ENCODE measurements at places on chromosomes 5 and 9. TPM values are rescaled to one million over a fixed set of nuclear protein-coding genes. Genes with fewer than 3 reads are reported as not detected.

CBY3 gene
- not detected for total RNA-seq

HACD4 gene
- 12.3 TPM for total RNA-seq

LCN15 gene
- not detected for total RNA-seq

MYOZ3 gene
- 0.77 TPM for total RNA-seq

ELOVL7 gene
- under 0.01 TPM for total RNA-seq

HCN1 gene
- total RNA-seq: not detected

MEIKIN gene
- not detected for total RNA-seq

ZNF300 gene
- 9.9 TPM for total RNA-seq

RAB24 gene
- total RNA-seq: 25.9 TPM

FCN2 gene
- not detected for total RNA-seq

CATSPER3 gene
- total RNA-seq: under 0.01 TPM

CNTFR gene
- 0.26 TPM for total RNA-seq

CNTNAP3B gene
- not detected for total RNA-seq

ZNF454 gene
- 3.1 TPM for total RNA-seq

DEPDC1B gene
- total RNA-seq: 2.1 TPM

PHF24 gene
- total RNA-seq: 0.17 TPM

Data from fibroblast of lung (primary cell).